Putamen (tissue), 1 donor: ENCODE measurements at places on chromosomes 7 and 10.

- peak; percentile 49 for DNase-seq
These were observed 1.4 kb downstream of the CAV1 start for GRCh38 chr7:116525913-116526861.

DNA sequence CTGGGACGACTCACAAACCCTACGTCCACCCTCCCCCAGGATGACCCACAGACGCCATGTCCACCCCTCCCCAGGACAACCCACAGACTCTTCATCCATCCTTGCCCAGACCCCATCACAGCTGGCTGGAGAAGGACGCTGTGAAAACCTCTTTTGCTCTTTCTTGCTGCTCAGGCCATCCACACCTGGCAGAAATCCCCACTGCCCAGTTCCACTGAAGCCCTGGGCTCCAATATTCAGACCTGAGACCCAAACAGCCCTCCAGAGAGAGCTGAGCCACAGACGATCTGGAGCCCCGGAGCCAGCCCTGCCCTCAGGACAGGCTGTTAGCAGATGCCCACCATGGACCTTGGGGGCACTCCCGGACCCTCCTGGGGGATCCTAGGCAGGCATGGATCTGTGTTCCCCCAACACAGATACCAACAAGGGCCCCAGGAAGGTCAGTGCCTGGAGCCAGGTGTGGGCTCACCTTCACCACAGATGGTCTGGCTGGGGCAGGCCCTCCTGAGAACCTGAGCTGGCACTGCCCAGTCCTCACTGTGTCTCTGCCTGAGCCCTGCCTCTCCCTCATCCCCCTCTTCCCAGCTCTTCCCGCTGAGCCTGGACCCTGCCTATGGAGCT lies 226.2 kb downstream of the PTPRN2 start:
- DNase-seq = no peak

DNA sequence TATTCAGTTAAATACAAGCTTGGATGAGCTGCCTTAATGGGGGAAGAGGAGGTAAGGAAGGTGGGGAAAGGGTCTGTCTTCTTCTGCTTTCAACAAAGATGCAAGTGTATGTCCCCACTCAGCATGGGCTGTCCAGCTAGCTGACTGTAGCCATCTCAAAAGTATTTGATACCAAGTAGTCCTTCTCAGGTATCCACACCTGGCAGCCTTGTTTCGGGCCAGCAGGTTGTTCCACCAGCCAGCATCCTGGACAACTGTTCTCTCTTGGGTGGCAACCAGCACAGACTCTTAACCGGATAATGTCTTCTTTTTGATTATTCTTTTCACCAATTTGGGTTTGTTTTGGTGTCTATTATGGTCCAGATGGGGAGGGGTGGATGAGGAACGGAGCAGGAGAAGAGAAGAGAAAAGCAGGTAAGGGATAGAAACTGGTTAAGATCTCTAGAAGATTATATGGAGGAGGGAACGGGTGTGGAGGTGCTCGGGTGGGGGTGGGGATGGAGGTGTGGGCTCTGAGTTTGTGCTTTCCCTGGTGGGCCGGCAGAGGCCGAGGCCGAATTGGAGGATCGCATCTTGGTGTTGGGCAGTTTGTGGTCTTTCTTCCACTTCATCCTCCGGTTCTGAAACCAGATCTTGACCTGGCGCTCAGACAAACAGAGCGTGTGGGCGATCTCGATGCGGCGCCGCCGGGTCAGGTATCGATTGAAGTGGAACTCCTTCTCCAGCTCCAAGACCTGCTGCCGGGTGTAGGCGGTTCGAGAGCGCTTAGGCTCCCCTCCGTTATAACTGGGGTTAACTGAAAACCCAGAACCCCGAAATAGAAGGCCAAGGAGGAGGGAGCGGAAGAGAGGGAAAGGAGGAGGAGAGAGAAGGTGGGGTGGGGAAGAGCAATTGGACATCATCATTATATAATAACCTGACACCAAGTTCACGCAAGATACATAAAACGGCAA lies 1.5 kb downstream of the HOXA4 start:
- DNase-seq = no peak

DNA sequence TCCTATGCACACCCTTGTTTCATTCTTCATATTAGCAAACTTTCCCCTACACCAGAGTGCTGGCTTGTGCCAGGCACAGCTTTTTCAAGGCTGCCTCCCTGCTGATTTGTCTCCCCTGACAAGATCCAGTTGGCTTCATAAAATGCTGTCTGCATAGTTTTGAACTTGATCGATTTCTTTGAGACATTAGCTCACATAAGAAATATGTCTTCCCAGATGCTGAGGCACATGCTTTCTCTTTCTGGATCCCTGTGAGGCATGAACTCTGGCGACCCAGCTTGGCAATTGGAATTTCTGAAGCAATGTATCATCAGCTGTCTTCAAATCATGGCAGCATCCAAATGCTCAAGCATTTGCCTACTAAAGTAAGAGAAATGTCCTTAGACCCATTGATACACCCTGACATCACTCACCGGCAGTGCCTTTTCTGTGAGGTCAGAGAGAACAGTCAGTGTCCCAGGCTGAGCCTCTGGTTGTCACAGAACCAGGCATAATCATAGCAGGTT lies 616.4 kb upstream of the GHITM start:
- no peak for DNase-seq

DNA sequence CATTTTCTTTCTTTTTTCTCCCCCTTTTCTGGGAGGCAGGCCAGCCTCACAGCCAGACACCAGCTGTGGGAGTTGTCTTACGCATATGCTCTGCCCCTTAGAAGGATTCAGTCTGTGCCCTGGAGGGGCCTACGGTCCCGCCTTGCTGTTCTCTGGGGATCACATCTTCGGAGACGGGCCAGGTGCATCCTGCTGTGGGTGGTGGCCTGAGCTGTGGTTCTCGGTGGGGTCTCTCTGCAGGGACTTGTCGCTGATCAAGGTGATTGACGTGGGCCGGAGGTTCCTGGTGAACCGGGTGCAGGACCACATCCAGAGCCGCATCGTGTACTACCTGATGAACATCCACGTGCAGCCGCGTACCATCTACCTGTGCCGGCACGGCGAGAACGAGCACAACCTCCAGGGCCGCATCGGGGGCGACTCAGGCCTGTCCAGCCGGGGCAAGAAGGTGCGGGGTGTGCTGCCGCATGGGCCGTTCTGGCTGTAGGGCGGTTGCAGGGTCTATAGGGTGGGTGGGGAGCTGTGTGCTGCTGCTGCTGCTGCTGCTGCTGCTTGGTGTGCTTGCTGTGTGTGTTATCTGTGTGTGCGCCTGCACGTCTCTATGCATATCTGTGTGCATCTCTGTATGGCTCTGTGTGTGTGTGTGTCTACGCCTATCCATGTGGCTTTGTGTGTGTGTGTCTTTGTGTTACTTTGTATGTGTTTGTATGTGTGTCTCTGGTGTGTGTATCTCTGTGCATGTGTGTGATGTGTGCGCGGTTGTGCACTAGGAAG lies 17.9 kb downstream of the PFKFB3 start:
- no peak for DNase-seq

DNA sequence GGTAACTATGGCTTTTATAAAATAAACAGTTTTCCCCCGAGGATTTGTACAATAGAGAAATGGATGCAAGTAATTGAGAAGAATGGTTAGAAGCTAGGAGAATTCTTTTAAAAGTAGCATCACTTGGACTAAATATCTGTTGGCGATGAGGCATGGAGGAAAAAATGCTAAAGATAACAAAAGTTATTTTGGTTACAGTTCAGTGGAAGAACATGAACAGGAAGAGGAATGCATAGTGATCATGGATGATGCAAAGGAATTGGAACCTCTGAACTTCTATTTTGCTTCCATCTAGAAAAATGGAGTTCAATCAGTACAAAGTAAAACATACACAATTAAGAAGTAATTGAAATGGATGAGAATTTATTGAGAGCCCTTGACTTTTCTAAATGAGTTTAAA lies 32.9 kb downstream of the ENTPD1 start:
- DNase-seq = no peak

- no peak for DNase-seq
These were observed 66.6 kb downstream of the VWDE start for GRCh38 chr7:12337095-12337494.

GRCh38 chr7:121196286-121196685 lies 132.5 kb upstream of the WNT16 start:
- no peak for DNase-seq

DNA sequence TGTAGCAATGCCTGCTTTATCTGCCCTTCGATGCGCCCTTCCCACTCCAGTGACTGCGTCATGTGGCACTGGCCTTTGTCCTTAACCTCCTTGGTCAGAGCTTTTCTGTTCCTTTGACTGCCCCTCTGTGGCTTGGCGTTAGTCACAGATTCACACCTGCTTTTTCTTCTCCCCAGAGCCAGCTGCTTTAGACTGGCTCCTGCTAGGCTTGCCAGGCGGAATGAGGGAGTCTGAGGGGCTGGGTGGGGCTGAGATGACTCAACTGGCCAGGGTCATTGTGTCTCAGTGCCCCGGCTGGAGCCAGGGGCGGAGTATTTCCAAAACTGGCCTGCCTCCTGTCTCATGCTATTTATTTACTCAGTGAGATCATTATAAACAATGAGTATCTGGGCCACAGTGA lies 194.1 kb downstream of the EMX2 start:
- DNase-seq = no peak

DNA sequence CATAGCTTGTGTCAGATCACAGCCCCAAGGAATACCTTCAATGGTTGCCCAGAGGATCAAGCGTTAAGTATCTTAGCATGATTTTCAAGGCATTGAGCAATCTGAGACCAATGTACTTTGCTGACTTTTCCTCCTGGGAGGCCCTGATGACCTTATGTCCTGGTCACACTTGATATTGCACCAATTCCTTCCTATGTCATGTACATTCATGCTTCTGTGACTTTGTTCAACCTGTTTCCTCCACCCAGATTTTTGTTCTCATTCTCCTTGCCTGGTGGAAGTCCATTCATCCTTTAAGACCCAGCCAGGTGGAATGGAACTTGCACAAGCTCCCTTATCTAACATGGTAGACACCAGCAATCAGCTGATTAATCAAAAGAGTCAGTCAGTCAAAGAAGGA lies 160.8 kb downstream of the PFKFB3 start:
- DNase-seq = no peak

GRCh38 chr10:116688741-116689495 lies 53.4 kb downstream of the HSPA12A start:
- no peak for DNase-seq

GRCh38 chr10:122363311-122363710 lies 11.2 kb upstream of the PLEKHA1 start:
- DNase-seq = no peak

GRCh38 chr10:34291466-34292193 lies 523.5 kb downstream of the PARD3 start:
- DNase-seq = no peak

GRCh38 chr10:128095027-128095752 lies 31.0 kb downstream of the MKI67 start:
- no peak for DNase-seq

DNA sequence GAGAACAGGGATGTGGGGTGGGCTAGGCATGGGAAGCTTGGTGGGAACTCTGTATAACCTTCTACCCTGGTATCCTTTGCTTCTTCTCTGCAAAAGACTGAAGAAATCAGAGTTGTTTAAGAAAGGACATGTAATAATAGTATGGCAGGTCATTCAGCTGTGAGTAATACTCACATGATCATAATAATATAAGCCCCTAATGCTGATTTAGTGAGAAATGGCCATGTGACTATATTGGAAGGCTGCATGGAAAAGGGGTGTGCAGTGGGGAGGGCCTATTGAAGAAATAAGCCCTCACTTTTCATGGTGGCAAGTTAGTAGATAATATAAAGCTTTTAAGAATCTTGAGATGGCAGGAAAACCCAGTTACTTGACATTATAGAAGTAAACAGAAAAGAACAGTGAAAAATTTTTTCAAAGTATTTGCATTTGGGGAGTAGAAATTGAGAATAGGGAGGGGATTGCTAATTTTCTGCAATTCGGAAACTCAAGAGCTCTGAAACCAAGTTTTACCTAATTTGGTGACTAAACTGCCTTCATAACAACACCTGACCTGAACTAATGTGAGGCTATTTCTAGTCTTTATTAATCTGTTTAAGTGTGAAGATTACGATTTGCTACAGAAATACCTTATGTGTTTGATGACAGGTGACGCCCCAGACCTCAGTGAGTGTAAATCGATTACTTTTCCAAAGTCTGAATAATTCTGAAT lies 44.4 kb downstream of the ATXN7L1 start:
- no peak for DNase-seq

- DNase-seq = no peak
These were observed 49.3 kb downstream of the CFAP46 start for GRCh38 chr10:132893090-132893489.

DNA sequence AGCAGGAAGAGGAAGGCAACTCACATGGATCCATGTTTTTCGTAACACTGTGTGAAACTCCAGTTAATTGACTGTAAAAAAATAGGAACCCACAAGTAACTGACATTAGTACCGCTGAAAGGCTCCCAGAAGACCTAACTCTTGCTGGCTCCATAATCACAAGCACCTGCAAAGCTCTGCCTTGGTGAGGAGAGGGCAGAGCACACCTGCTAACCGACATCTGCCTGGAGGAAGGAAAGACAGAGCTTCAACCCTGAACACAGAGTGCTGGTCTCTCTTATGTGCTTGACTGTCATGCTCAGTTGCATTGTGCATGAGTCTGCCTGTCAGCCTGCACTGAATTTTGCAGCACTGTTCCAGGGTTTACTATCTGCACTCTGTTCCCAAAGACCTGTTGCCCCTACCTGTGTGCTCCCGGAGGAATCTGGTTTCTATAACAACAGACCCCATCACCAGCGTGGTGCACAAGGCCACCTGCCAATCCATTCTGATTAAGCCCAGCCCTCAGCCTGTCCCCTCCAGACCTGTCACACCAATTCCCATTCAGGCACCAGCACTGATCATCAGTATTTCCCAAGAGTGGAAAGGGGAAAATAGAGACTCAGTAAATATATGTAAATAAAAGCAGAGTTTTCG lies 63.1 kb upstream of the ANKRD1 start:
- DNase-seq = no peak

- DNase-seq = no peak
These were observed 110.3 kb downstream of the TRRAP start for GRCh38 chr7:98988641-98989040.

DNA sequence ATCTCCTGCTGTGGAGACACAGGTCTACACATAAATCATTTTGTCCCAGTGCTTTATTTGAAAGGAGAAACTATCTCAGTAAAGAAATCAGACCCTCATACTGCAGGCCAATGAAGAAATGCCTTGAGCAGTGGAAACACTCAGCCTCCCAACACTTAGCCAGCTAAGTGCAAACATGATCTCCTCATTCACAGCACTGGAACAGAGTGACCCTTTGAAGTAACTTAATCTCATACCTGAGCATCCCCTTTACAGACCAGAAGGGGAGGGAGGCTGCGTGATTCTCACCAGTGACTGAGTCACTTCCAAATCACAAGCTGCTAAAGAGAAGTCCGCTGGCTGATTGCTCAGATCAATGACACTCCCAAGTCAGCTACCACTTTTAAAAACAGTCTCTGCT lies 4.5 kb downstream of the CHST15 start:
- DNase-seq = no peak

GRCh38 chr7:149109969-149110368 lies 16.2 kb downstream of the ZNF425 start:
- DNase-seq = no peak

GRCh38 chr10:110141185-110141584 lies 66.2 kb upstream of the MXI1 start:
- no peak for DNase-seq

- no peak for DNase-seq
These were observed 23.5 kb downstream of the PFKFB3 start for GRCh38 chr10:6226216-6226615.
